Fibroblast of lung (primary cell): ENCODE measurements at places on chromosomes 3 and 15.
A peak's percentile ranks its signal among the peaks of the same experiment; 100 is the strongest.

DNA sequence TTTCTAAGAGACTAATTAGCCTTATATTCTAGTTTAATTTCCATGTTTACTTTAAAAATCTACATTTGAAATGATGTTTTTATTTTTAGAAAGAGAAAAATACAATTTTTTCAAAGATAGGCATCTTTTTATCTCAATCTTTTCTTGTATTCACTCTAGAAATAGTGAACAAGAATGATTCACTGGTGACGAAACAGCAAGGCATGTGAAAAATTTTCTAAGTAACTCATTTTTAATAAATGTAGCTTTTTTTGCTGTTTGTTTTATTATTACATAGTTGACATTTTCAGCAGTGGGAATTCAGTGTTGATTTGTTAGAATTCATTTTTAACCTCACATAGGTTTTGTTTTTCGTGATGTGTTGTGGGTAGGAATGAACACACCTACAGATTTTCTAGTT, 1226.4 kb downstream of the NSUN3 start:
- peak; percentile 58 for DNase-seq

GRCh38 chr3:182722907-182723306, 70.4 kb upstream of the ATP11B start:
- no peak for DNase-seq

- peak; percentile 36 for DNase-seq
Measured at GRCh38 chr3:133092681-133093080, 54.5 kb downstream of the TMEM108 start.

GRCh38 chr15:37102305-37103162, 2.2 kb upstream of the MEIS2 start:
- peak; percentile 34 for DNase-seq

DNA sequence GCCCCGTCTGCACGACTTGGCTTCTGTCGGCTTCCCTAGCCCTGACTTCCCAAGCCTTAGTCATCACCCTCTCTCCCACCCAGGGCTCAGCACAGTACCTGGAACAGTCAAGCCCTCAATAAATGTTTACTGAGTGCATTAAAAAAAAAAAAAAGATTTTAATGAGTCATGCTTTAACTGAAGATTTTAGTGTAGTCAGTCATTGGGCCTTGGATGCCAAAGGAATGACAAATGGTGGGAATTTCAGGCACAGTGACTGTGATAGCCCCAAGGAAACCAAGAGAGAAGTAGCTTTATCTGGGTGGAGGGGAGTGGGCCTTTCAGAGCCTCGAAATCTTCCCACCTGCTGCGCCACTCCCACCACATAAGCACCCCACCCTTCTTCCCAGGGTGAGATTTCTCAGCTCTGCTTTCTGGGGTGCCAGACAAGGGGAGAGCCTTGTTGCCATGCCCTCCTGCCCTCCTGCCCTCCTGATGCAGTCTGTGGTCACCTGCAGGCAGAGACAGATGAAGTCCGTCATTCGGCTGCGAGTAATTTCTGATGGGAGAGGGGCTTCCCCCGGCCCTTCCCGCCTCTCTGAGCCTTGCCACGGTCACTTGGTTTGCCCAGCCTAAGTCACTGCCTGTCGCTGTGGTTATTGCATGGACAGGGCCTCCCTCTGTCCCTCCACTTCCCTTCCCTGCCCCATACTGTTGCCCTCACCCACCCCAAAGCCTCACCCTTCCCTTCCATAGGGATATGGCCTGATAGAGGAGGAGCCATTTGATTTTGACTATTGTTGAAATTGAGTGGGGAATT, 41.8 kb downstream of the SMAD3 start:
- peak; percentile 98 for DNase-seq

GRCh38 chr15:43330780-43331087, 361 bp upstream of the LCMT2 start:
- DNase-seq = no peak

- no peak for DNase-seq
Measured at GRCh38 chr3:158970006-158970405, 168.2 kb downstream of the MFSD1 start.

GRCh38 chr3:134014270-134014669, 15.5 kb downstream of the SLCO2A1 start:
- DNase-seq = no peak

DNA sequence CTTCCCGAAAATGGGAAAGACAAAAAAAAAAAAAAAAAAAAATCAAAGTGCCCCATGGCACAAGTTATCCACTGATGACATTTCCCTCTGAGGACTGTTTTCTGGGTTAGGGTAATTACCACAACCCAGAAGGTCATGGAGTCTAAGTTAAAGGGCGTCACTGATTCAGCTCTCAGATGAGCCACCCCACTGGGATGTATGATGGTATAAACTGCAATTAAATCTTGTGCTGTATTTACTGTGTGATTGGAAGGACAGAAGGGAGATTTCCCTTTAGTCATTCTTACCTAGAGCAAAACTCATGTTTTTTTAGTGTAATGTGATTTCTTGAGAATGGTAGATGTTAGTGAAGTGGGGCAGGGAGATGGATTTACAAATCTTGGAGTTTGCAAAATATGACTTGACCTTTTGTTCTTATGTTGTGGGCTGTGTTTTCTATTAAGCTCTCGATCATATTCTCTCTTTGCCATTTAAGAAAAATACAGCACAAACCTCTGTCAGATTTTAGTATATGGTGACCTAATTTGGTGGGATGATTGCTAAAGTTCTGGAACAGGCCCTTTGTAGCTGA, 244.2 kb downstream of the PTPRG start:
- DNase-seq = peak; percentile 80

DNA sequence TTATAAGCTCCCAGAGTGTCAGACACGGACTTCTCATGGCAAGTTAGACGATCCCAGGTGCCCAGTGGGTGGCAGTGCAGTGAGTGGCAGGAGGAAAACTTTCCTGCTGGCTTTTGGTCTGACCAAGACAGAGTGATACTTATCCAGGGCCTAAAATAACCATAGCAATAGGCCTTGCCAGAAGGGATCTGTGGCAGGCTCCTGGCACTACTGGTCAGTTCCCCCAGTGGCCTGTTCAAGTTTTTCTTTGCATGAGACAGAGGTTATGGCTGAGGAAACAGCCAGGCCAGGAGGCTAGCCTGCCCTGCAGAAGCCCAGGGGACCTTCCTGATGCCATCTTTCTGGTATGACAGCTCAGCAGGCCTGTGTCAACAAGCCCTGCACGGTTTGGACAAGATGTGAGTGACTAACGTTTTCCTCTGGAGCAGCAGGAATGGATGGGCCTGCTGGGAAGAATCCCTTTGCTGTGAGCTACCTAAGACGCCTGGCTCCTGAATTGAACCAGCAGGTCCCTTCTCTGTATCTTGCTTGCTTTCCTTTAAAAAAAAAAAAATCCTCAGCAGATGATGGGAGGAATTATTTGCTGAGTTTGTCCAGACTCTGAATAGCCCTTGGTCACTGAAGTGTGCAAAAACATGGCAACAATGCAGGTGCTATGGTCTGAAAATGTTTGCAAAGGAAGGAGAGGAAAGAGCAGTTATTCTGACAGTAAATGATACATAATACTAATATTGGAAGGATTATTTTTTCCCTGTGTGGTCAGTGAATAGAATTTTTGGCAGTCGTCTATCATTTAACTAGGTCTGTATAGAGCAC, 18.0 kb downstream of the SCG5 start:
- no peak for DNase-seq

DNA sequence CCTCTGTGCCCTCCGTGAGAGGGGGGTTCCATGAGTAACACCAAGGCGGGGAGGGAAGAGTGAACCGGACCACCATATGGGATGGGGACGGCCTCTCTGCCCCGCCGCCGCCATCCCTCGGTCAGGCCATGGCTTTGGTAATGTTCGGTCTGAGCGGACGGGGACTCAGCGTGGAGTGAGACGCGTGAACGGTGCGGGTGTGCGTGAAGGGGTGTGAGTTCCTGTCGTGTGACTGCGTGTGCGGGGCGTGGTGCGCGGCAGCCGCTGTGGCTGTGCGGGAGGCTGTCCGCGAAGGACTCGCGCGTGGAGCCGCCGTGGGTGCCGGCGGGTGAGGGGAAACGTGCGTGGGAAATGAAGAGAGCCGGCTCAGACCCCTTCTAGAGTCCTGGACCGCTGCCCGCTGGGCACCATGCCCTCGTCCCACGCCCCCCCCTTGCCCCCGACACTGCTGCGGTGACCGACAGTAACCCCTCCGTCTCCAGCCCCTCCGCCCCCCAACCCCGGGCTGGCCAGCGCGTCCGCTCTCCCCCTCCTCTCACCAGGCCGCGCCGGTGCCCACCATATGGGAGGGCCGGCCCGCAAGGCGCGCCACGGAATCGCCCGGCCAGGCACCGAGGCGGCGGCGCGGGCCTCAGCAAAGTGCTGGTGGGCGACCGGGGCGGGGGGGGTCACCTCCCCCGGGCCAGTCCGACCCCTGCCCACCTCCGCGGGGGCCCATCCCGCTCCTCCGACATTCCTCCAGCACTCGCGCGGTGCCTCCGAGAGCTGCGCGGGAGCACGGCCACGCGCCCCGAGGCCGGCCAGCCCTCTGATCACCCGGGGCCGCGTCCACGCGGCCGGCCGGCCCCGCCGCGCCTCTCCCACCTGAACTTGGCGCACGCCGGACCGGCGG, 589 bp downstream of the KLF15 start:
- no peak for DNase-seq

- peak; percentile 23 for DNase-seq
Measured at GRCh38 chr3:65342084-65342683, 654.4 kb upstream of the ADAMTS9 start.

GRCh38 chr3:155282385-155283091, 10.9 kb downstream of the STRIT1 start:
- DNase-seq = peak; percentile 63

- DNase-seq = no peak
Measured at GRCh38 chr3:61117045-61117898, 134.0 kb downstream of the FHIT start.

GRCh38 chr3:122077293-122078234, 22.4 kb downstream of the CD86 start:
- no peak for DNase-seq
